NCI-H524 treated with DMSO at 0.1 percent for 48 hours (cell line): ENCODE measurements at places on chromosomes 7 and 10.

DNA sequence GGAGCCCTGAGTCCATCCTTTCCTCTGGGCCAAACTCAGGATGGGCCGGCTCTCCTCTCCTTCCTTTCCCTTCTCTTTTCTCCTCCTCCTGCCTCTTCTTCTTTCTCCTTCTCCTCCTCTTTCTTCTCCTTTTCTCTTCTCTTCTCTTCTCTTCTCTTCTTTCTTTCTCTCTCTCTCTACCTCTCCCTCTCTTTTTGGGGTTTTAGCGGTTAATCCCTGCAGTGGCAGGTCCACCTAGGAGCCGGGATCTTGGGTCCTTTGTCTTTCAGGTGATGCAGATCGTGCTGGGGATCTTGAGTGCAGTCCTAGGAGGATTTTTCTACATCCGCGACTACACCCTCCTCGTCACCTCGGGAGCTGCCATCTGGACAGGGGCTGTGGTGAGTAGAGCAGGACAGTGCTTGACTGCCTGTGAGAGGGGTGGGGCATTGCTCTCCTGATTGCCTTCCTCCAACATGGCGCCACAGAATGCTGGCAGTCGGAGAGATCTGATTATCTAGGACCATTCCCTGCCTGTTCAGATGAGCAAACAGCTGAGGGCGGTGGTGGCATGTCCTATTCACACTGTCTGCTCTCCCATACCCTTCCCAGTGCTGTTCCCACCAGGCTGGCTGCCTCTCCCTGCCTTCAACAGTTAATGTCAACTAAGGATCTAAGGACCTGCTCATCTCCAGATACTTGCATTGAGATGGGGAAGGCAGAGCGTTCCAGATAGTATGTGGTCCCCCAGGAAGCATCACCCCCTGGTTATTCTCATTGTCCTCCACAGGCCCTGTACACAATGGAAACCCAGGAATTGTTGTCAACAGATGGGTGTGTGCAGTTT lies 1.6 kb downstream of the TMEM176A start:
- peak; percentile 25 for DNase-seq

DNA sequence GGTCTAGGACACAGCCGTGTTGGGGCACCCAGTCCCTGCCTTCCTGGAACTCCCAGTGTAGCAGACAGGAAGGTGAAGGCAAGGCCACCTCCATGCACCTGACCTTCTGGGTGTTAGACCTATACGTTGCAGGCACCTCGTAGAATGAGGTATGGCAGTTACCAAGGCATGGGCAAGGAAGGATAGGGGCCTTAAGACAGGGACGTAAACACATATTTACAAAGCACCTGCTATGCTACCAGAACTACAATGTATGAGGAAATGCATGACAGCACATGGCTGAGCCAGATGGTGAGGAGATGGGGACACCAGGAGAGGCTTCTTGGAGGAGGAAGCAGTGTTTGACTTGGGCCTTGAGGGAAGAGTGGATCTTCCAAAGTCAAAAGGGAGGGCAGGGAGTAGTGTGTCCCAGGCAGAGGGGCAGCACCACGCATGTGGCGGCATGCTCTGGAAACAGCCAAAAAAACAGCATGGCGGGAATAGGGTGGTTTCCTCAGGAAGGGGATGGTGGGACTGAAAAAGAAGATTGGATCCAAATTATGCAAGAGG lies 231.2 kb downstream of the FANK1 start:
- DNase-seq, result no peak

GRCh38 chr10:131723297-131724168 lies 177.3 kb upstream of the PPP2R2D start:
- DNase-seq, result no peak

DNA sequence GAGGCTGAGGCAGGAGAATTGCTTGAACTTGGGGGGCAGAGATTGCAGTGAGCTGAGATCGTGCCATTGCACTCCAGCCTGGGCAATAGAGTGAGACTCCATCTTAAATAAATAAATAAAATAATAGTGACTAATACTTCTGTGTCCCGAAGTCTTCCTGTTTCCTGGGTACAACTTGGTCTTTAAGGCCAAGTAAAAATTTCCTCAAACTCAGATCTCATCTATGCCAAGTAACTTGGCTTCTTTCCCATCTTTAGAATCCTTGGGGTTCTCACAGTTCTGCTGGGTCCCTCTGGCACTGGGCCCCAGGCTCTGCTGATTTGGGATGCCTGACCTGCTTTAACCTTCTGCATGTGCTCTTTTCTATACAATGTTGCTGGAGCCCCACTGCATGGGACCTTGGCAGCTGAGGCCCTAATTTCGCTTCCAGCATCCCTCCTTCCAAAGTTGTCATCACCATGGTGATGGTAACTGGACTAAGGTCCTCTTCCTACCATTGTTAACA lies 22.7 kb upstream of the AKR1B10 start:
- DNase-seq, result no peak

- no peak for DNase-seq
Measured at GRCh38 chr7:106915407-106915806, 50.3 kb downstream of the PIK3CG start.

DNA sequence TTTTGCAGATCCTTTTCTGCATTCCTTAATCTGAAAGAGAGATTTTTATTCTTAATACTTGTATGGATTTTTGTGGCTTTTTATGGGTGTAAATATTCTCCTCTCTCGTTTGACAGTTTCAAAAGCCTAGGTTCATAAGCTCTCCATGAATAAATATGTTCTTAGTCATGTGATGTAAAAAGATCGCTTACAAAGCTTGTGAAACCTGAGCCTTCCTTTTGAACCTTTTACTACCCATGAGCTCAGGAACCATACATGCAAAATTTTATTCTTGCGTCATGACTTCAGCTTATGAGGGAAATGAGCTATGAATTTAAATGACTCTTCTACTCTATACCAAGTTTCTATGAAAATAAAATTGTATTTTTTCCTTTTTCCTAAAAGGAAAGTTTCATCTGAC lies 98.7 kb downstream of the POLL start:
- no peak for DNase-seq

DNA sequence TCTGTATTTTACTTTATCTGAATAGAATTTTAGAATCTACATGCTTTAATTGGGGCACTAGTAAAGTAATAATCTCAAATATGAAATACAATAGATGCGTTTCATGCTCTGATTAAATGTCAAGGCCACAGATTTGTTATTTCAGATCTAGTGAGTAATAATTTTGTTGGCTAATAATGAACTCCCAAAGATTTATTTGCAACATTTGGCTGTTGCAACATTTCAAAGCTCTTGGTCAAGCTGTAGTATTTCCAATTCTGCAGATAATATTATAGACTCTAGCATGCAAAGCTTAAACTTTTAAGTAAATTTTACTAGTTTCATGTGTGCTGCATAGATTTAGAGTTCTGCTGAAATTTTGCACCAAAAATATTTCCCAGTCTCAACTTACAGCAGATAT lies 16.7 kb downstream of the LRRN3 start:
- DNase-seq, result no peak

DNA sequence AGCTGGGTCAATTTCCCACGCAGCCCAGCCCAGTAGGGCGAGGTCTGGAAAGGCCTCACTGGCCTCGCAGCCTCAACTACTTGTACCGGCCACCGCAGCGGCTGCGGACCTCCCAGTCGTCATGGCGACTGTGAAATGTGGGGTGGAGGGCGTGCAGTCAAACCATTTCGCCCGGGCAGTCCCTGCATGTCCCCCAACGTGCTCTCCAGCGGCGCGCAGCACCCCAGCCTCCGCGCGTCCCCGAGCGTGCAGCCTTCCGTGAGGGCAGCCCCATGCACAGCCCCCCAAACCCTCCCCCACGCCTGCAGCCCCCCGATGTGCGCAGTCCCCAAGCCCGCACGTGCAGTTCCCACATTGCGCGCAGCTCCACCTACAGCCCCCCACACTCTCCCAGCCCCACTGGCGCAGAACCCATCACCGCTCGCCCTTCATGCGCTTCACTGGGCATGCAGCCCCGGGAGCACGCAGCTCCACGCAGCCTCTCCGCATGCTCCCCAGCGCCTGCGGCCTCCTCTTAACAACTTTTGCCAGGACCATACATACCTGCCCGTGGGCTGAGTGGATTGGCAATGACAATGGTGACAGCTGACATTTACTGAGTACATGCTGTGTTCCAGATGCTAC lies 34.5 kb upstream of the SFTPD start:
- DNase-seq, result no peak

- no peak for DNase-seq
Measured at GRCh38 chr7:118615-119391, 73.6 kb upstream of the FAM20C start.

DNA sequence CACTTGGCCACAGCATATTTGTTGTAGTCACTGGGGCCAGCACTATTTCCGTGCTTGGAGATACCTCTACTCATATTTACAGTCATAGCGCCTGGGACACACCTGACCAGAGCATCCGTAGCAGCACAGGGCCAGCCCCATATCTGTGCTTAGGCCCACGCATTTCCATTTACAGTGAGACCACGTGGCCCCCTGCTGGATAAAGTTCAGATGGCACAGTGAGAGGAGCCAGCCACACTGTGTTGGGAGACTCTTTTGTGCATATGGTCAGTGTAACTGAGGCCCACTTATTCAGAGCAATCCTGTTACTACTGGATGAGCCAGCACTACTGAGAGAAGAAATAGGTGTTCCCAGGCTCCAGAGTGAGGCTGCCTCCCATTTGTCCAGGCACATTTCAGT lies 455.3 kb downstream of the REEP3 start:
- no peak for DNase-seq

DNA sequence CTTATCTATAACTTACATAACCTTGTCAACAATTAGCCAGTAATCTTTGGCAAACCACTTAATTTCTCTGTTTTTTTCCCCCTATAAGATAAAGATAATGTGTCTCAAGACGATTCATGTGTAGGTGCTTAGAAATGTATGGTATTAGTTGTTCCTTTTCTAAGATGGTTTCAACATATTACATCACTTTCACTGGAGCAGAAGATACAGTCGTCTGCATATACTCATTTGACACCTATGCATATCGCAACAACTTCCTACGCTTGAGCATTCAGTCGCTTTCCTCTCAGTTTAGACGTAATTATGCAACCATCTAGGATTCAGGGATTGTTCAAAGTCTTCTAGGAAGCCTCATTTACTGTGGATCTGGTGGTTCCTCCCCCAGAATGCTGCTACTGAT lies 396.7 kb downstream of the PHTF2 start:
- DNase-seq, result no peak

DNA sequence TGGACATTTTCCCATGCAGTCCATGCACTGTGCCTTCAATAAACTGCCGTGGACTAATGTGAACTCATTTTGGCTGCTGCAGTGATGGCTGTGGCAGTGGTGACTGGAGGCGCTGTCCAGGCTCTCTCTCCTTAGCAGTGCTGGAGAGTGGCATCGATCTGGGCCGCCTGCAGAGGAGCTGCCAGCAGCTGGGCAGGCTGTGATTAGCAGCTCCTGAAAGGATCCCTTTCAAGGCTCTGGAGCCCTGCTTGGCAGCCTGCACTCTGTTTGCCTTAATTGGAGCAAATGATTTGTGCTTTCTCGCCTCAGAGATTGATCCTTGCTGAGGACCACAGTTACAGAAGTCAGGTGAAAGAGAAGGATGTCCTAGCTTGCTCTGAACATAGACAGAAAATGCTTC lies 130.1 kb upstream of the VWC2 start:
- no peak for DNase-seq

DNA sequence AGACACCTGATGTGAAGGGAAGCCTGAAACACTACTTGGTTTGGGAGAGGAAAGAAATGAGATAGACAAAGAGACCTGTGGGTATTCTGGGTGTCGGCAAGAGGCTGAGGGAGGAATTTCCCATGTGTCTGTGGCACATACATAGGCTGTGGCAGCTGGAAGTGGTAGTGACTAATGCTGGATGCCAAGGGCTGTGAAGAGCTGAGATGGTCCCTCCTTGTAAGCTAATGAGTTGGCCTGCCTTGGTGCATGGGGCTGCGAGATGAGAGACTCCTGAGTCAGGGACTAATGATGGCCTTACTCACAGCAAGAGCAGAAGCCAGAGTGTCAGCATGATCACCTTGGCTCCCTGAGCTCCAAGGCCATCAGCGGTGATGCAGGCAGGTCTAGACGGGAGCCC lies 119.0 kb upstream of the EEPD1 start:
- no peak for DNase-seq

DNA sequence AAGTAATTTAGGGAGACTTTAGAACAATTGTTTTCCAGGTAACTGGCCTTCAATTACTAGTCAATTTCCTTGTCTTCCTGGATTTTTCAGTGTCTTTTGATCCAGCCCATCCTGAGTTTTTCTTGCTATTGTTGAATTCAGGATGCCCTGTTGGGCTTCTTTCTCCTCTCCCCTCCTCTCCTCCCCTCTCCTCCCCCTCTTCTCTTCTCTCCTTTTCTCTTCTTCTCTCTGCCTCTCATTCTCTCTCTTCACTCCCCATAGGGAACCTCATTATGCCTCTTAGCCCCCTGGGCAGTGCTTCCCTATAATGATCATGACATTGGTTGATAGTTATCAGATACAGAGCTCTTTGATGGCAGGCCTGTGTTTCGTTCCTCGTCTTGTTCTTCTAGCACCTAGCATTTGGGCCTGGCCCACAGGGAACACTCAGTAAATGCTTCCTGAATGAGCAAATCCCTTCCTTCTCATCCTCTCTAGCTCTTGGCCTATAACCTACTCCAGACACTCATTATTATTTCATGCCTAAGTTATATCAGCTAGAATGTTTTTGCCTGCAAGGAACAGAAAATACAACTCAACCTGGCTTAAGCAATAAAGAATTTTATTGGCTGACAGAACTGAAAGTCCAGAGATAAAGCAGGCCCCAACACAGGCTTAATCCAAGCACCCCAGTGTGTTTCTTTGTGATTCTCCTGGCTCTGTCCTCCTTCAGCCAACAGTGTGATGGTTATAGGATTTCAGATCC lies 56.8 kb downstream of the CACNB2 start:
- DNase-seq, result no peak

- no peak for DNase-seq
Measured at GRCh38 chr7:118855290-118855689, 630.8 kb downstream of the ANKRD7 start.

DNA sequence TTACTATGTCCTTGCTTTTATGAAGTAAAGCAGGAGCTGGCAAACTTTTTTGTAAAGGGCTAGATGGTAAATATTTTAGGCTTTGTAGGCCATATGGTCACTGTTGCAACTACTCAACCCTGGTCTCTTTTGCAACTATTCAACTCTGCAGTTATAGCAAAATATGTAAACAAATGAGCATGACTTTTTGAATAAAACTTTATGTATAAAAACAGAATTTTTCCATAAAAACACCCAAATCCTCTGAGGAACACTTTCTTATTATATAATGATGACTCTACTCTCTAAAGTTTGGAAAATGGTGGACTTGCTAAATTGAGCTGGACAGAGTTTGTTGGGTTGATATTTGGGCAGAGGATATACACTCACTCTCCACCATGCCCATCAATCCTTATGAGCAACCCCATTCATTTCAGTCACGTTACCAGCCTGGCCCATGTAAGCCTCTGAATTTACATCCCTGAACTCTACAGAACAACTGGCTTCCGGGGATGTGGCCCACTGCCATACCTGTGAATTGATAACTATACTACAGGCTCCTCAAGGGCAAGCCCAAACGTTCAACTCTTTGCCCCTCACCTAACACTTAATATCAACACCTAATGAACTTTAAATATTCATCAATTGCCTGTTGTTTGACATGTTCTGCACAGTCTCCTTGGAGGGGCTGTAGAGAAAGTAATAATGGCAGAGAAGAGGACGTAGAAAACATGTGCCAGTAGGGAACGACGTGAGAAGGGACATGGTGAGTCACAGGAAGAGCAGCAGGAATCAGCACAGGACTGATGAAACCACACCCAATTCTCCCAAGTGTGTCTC lies 37.6 kb downstream of the SGMS1 start:
- no peak for DNase-seq
